ENCODE measurements at places on chromosomes 13 and 19. TPM values are rescaled to one million over a fixed set of nuclear protein-coding genes. Genes with fewer than 3 reads are reported as not detected.

Gene CFD
- 95.2 TPM for polyA plus RNA-seq

Gene EPSTI1
- polyA plus RNA-seq, result 0.65 TPM

Gene ZNF155
- 2.9 TPM for polyA plus RNA-seq

Gene CRX
- not detected for polyA plus RNA-seq

Gene DACT3
- polyA plus RNA-seq, result 1.1 TPM

Gene EEF1AKMT1
- polyA plus RNA-seq, result 4.3 TPM

Gene LGI4
- 6.5 TPM for polyA plus RNA-seq

Gene CADM4
- 9.7 TPM for polyA plus RNA-seq

Gene TLE5
- 578 TPM for polyA plus RNA-seq

Gene FREM2
- polyA plus RNA-seq, result 0.01 TPM
